ENCODE measurements at places on chromosomes 6 and 20. TPM values are rescaled to one million over a fixed set of nuclear protein-coding genes. Genes with fewer than 3 reads are reported as not detected.

The HRH3 gene
- 1.7 TPM for total RNA-seq

The KCNK15 gene
- total RNA-seq = 0.21 TPM

The TPX2 gene
- 226 TPM for total RNA-seq

The SNX21 gene
- total RNA-seq = 12.2 TPM

The ETV7 gene
- total RNA-seq = 0.11 TPM
